Epithelial cell of prostate (primary cell): ENCODE measurements at places on chromosomes 5 and 9.

DNA sequence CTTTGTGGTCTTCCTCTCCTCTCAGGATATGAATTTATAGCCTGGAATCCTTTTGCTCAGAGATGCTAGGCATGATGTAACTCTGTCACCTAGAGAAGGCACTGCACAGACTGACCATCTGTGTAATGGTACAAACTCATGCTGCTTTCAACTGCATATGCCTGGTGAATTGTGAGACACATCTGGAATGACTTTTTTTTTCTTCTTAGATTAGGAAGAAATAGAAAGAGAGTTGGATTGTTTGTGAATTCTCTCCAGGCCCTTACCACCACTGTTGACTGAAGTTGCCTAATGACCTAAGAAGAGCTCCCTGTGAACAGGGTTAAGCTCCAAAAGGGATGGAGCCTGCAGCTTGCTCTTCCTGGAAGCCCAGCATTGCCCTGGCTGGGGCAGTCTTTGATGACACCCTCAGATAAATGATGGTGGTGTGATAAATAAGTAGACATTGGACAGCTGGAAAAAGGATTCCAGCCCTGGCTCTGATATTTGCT, 47.8 kb upstream of the TRIM32 start:
- no peak for DNase-seq

DNA sequence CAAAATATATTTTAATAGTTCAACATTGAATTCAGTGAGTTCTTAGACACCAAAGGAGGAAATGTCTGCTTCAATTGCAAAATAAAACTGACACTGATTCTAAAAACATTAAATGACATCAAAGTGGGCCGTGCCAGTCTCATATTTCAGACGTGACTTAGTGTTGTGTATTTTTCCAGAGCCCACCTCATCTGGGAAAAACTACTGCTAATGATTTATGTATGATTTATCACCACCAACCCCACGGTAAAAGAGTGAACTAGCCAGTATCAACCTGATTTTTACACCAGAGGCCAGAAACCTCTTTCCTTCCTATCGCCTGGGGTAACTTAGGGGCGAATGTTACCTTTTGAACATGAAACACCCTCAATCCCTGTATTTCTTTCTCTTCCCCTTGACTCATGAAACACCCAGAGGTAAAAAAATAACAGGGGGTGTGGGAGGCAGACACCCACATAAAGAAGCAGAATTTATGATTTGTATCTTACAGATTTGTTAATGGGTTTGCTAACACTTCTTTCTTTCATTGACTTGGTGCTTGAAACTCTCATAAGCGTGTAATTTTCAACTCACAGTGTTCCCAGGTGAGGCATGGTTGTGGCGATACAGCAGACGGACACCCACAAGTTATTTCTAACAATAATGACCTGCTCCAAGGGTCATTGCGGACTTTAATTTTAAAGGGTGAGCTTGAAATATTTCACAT, 56.4 kb upstream of the FANCC start:
- DNase-seq, result no peak

DNA sequence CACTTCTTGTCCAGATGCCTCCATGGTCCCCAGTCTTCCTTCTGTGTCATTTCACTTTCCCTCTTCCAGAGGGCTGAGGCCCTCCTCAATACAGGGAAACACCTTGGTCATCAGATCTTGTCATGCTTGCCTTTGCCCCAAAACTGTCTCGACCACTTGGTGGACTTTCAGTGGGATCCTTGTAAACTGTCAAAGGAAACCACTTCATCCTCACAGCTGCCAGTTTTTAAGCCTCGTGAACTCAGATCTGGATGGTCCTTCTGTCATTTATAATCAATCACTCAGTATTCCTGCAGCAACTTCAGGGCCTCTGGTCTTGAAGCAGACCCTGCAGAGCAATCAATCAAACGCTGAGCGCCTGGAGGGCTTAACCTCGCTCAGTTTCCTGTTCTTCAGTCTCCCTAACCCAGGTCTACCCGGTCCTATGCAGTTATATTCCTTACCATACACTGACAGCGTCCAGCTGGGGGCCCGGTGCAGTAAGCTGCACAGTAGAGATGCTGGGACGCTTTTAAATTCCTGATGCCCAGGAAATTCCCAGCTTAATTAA, 74.6 kb downstream of the GOLPH3 start:
- no peak for DNase-seq

GRCh38 chr5:88734191-88734640, 148.8 kb downstream of the MEF2C start:
- no peak for DNase-seq

- no peak for DNase-seq
These were observed 114.1 kb upstream of the DAPK1 start for GRCh38 chr9:87383344-87384150.

DNA sequence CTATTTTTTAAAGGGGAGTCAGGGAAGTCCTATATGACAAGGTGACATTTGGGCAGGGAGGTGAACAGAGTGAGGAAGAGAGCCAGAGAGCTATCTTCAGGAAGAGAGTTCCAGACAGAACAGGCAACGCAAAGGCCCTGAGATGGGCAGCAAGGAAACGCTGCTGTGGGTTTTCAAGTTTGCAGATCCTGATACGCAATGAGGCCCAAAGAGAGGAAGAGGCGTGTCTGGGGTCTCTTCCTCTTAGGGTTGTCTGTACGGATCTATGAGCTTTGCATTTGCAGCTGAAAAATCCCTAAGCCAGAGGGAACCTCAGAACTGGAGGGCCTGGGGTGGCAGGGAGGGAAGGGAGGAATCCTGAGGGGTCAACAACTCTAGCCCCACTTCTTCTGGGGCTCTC, 13.6 kb downstream of the FAT2 start:
- DNase-seq, result no peak

GRCh38 chr9:125810161-125810560, 63.0 kb downstream of the PBX3 start:
- no peak for DNase-seq

DNA sequence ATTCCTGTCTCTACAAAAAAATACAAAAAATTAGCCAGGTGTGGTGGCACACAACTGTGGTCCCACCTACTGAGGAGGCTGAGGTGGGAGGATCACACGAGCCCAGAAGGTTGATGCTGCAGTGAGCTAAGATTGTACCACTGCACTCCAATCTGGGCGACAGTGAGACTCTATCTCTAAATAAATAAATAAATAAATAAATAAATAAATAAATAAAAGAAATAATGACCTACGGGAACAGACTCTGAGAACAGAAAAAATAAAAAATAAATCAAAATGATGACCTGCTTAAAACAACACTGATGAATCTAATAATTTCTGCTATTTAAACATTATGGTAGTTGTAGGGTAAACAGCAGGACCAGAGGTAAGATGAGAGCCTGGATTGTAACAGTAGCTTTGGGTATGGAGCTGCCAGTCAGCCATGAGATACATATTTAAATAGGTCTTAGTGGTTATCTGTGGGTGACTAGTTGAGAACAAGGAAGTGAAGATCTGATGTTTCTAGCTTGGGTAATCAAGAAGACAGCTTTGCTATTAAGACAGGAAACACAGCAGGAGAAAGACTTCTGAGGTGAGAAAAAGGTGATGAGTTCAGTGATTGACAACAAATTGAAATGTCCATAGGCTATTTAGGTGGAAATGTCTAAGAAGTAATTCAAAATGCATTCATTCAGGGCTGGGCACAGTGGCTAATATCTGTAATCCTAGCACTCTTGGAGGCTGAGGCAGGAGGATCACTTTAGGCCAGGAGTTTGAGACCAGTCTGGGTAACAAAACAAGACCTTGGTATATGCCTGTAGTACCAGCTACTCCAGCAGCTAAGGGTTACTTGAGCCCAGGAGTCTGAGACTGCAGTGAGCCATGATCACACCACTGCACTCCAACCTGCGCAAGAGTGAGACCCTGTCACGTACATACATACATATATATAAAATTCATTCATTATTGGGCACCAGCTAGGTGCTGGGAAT, 11.0 kb downstream of the RNF145 start:
- no peak for DNase-seq
